HT-29 (cell line): ENCODE measurements at places on chromosomes 3 and 15. TPM values are rescaled to one million over a fixed set of nuclear protein-coding genes. Genes with fewer than 3 reads are reported as not detected.
A peak's percentile ranks its signal among the peaks of the same experiment; 100 is the strongest.

The C3orf70 gene
- not detected in 2 replicates for total RNA-seq

The TUBGCP5 gene
- 10.5 and 15.6 TPM in 2 replicates for total RNA-seq

- DNase-seq, result no peak
These were observed 13.3 kb downstream of the HRG start for GRCh38 chr3:186679151-186679550.

GRCh38 chr3:174495311-174495710 is 363.8 kb upstream of the NAALADL2 start:
- no peak for DNase-seq

The LMAN1L gene
- not detected in 2 replicates for total RNA-seq

GRCh38 chr3:184825121-184825820 is 13.3 kb downstream of the VPS8 start:
- peak; percentile 10 for DNase-seq

GRCh38 chr3:67460841-67461510 is 193.4 kb downstream of the SUCLG2 start:
- DNase-seq, result no peak

GRCh38 chr3:77158730-77159581 is 119.1 kb downstream of the ROBO2 start:
- peak; percentile 18 for DNase-seq

The LCMT2 gene
- total RNA-seq, result 10.5 and 12.9 TPM in 2 replicates

- no peak for DNase-seq
These were observed 21.8 kb downstream of the ITPR1 start for GRCh38 chr3:4514916-4515315.

- DNase-seq, result no peak
These were observed 26.8 kb downstream of the TRANK1 start for GRCh38 chr3:36918050-36918449.

The TLR9 gene
- total RNA-seq, result not detected in 2 replicates

GRCh38 chr15:57158997-57159668 is 217.2 kb upstream of the CGNL1 start:
- no peak for DNase-seq

DNA sequence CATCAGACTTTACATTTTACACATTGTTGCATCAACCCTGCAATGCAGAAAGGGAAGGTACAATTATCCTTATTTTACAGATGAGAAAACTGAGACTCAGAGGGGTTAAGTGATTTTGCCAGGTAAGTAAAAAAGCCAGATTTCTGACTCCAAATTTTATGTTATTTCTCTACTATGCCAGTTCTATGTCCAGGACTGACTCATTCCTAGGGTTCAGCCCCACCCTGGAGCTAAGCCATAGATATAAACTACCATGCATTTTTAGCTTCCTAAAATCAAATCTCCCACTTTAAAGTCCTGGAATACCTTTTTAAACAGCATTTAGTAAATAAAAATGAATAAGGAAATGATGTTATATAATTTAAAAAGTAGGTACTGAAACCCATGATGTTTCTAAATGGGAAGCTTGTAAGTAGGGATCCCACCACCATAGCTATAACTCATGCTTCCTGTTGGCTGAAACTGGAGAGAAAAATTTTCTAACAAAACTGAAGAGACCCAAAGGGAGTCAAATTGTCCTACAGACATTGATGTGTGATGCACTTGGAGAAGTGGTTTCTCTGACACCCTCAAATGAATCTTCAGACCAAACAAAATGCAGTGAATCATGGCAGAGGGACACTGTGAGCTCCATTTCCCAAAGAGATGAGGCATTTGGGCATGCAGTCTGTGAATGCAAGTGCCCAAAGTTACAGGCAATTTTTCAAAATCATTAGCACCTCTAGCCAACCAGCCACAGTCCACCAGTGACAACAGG is 301.7 kb upstream of the UMPS start:
- no peak for DNase-seq

The TMC3 gene
- total RNA-seq, result not detected in 2 replicates

GRCh38 chr3:106333911-106334618 is 465.3 kb upstream of the CBLB start:
- peak; percentile 38 for DNase-seq

GRCh38 chr3:52683611-52684010 is 2.1 kb downstream of the PBRM1 start:
- DNase-seq, result no peak

DNA sequence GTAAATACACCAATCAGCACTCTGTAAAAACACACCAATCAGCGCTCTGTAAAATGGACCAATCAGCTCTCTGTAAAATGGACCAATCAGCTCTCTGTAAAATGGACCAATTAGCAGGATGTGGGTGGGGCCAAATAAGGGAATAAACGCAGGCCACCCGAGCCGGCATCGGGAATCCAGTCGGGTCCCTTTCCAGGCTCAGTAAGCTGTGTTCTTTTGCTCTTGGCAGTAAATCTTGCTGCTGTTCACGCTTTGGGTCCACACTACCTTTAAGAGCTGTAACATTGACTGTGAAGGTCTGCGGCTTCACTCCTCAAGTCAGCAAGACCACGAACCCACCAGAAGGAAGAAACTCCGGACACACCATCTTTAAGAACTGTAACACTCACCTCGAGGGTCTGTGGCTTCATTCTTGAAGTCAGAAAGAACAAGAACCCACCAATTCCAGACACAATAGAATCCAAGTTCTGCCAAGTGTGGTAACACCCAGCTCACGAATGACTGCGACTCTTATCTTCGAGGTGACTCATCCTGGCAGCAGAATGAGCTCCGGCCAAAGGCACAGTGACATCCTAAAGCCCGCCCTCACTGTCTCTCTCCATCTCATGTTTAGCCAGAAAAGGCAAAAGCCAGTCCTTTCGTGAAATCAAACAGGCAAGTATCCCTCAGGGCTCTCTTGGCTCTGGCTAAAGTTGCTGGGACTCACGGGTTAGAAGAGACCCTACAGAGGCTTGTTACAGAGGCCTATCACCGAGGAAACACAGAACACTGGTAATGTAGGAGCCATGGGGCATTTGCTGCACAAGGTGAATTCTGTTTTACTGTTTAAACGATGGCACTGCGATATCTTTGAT is 155.2 kb downstream of the FAM43A start:
- peak; percentile 30 for DNase-seq

The CCR5 gene
- not detected in 2 replicates for total RNA-seq

- DNase-seq, result peak; percentile 97
These were observed 6.4 kb downstream of the STRA6 start for GRCh38 chr15:74196175-74196574.

- no peak for DNase-seq
These were observed 17.5 kb downstream of the GRAMD2A start for GRCh38 chr15:72179950-72180581.

DNA sequence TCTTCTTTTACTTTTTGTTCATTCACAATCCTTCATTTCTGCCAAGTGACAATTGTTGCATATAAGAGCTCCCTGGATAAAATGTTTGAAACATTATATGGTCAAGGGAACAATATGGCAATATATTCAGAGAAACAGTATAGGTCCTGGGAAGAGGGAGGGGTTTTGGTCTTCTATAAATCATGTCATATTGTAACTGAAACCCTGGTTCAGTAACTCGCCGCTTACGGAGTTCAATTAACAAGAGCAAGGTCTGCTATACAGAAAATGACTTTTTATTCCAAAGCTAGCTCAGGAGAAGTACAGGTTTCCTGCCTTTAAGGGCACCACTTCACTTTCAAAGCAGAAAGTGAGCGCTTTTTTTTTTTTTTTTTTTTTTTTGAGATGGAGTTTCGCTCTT is 522.1 kb upstream of the TGFBR2 start:
- no peak for DNase-seq

DNA sequence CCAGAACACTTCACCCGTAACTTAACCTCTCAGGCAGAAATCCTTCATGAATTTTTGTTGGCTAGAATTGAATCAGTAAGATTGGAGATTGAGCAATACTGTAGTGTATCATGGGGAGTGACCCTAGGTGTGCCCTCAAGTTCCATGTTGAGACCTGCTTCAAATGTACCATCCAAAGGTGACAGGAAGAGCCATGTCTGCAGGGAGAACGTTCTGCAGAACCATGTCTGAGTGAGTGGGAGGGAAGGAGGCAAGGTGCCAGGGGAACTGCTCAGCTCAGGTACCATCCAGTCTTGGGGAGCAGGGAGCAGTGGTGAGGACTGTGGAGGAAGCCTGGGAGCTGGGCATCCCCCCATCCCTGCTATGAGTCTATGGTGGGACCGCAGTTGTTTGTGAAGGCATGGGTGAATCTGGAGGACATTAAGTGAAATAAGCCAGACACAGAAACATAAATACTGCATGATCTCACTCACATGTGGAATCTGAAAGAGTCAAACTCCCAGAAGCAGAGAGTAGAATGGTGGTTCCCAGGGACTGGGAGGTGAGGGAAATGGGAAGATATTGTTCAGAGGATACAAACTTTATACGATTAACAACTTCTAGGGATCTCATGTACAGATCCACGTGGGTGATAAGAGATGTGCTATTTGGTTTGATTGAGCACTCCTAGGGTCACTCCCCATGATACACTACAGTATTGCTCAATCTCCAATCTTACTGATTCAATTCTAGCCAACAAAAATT is 23.3 kb downstream of the CFAP161 start:
- DNase-seq, result no peak

DNA sequence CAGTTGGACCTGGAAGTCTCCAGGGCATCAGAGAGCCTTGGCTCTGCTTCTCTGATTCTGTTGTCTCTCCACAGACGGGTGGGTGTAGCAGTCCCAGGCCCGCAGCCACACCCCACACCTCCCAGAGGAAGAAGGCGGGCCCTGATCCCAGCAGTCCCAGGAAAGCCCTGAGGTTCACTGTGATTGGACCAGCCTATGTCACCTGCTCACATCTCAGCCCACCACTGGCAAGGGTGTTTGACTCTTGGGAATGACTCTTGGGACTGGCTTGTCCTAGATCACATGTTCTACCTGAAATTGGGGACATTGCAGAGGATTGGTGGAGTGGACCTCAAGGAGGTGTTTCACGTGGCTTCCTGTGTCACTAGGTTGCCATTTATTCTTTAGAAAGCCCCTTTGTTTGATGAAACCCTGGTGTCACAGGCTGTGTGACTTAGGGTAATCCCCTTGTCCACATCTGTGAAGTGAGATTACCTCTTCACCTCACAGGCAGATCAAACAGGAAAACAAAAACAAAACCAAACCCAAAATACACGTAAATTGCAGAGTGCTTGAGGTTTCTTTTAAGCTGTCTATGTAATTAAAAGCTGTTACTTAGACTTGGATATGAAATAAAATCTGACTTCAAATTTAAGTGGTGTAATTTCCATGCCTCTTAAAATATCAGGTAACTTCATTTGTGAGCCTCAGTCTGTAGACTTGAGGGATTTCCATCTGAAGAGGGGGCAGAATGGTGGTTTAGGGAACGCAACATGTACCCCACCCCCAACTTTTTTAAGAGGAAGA is 26.7 kb downstream of the FLNB start:
- DNase-seq, result no peak

The LRRC31 gene
- total RNA-seq, result 0.29 and 0.48 TPM in 2 replicates

The CACNA1D gene
- total RNA-seq, result 17.1 and 25.3 TPM in 2 replicates

DNA sequence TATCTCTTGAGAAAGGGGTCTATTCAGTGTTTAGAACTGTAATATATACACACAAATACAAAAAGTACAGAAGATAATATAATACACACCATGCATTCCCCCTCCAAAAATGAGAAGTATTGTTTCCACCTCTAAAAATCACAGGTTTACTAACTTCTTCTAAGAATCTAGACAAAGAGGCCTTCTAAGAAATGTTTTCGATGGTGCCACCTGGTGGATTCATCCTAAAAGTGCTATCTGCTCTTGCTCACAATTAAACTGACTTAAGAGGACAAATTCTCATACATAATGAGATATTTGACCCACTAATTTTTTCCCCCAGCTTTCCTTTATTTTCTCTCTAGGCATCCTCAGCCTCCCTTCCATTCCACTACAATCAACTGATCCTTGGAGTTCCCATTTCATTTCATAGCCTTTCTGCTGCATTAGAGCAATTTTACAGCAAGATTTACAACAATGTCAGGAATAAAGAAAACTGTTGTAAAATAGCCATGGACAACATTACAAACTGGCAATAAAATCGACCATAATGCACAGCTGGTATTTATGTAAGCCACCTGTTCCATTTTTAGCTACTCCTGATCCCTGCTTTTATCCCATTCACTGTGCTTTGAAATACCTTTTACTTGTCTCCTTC is 124.6 kb downstream of the ARRDC4 start:
- DNase-seq, result peak; percentile 91

GRCh38 chr3:101179637-101180036 is 140.7 kb downstream of the IMPG2 start:
- no peak for DNase-seq

DNA sequence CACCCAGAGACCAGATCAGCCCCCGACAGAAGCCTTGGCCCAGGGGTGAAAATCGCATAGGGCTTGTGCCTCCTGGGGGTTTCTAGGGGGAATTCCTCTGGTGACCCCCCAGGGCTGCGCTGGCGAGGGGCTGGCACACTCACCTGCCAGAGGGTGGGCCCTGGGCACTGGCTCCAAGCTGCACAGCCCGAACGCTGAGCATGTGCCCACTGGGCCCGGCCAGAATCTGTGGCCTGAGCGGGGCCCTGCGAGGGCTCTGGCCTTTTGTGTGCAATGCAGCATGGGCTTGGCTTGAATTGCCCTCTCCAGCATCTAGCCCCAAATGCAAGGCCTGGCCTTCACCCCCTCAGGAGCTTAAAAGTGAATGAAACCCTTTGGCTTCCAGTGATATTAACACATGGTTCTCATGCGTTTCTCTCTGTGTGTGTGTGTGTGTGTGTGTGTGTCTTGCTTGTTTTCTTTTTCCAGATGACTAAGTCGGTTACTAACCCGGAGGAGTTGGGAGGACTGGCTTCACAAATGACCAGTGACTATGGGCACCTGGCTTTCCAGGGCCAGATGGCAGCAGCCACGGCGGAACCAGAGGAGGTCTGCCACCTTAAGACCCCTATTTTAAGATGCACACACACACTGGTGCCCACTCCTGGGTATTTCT is 259.1 kb upstream of the TPM1 start:
- DNase-seq, result no peak

DNA sequence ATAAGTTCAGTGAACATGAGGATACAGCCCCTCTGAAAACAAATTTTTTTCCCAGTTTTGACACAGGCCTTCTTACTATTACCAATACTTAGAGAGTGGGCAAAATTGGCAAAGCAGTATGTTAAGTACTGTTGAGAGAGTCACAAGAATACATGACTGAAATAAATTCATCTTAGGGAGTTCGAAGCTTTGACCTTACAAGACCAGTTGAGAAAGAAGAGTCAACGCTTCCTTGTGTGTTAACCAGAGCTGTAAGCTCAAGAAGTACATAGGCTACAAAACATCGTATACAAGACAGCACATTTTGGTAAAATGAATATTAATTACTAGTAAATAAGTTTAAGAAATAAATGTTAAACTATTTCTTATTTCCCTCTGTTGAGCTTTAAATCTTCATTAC is 164.4 kb upstream of the RORA start:
- DNase-seq, result no peak

The DLL4 gene
- 3.8 and 4.4 TPM in 2 replicates for total RNA-seq
